ENCODE measurements at places on chromosomes 2 and 18. TPM values are rescaled to one million over a fixed set of nuclear protein-coding genes. Genes with fewer than 3 reads are reported as not detected.
A peak's percentile ranks its signal among the peaks of the same experiment; 100 is the strongest.

DNA sequence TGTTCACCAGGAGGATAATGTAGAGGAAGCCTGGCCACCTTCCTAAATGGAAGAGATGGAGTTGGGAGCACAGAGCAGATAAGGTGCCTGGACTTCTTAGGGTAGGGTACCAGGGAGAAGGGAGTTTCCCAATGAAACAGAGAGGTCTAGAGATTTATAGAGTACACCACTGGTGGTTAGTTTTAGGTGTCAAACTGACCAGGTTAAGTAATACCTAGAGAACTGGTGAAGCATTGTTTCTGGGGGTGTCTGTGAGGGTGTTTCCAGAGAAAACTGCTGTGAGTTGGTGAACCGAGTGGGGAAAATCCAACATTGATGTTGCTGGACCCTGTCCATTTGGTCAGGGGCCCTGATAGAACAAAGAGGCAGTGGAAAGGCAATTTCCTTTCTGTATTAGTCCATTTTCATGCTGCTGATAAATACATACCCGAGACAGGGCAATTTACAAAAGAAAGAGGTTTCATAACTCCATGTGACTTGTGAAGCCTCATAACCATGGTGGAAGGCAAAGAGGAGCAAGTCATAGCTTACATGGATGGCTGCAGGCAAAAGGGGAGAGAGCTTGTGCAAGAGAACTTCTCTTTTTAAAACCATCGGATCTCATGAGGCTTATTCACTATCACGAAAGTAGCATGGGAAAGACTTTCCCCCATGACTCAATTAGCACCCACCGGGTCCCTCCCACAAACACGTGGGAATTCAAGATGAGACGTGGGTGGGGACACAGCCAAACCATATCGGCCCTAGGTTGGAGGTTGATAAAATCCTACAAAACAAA, 260.8 kb downstream of the CBLN2 start:
- no peaks in the 10 kb centered on the region for H3K36me3 ChIP-seq
- DNase-seq = no peak
- no peak overlapping the region for H3K27ac ChIP-seq
- H3K27me3 ChIP-seq = no peaks in the 10 kb centered on the region
- H3K4me3 ChIP-seq = no peak overlapping the region
- H3K4me1 ChIP-seq = no peaks in the 10 kb centered on the region

DNA sequence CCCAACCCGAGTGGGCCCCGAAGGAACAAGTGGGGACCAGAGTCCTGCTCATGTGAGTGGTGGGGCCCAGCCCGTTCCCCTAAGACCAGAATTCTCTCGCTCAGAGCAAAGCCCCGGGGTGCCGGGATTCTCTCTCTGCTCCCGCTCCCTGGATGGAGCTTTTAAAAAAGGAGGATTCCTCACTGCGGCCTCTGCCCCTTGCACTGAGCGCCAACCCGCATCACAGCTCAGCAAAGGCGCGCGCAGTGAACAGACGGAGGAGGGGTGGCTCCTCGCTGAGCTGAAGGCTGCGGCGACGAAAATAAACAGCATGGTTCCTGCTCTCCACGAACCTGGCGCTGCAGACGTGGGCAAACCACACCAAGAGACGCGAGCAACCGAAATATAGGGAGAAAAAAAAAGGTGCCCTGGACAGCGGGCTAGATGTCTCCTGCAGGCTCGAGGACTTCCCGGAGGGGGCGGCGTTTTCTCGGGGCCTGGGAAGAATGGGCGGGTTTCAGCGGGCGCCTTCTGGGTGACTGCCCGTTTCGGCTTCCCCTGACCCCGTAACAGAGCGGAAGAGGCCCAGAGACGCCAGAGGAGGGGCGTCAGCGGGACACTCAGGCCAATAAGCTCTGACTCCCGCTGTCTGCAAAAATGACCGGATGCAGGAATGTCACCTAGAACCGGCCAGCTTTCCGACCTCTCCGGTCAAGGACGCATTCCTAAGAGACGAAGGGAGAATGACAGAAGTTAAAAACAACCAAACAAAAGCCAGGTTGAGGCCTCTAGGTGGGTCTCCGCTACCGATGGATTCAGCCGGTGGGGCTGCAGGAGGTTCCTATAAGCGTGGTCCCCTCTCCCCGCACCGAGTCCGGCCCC, 819 bp upstream of the KLF11 start:
- H3K27ac ChIP-seq = peak overlapping the region; percentile 96
- DNase-seq = peak; percentile 88
- no peaks in the 10 kb centered on the region for H3K27me3 ChIP-seq
- H3K4me1 ChIP-seq = peaks cover 69% of the 10 kb centered on the region
- H3K36me3 ChIP-seq = no peaks in the 10 kb centered on the region
- H3K4me3 ChIP-seq = no peak overlapping the region

DNA sequence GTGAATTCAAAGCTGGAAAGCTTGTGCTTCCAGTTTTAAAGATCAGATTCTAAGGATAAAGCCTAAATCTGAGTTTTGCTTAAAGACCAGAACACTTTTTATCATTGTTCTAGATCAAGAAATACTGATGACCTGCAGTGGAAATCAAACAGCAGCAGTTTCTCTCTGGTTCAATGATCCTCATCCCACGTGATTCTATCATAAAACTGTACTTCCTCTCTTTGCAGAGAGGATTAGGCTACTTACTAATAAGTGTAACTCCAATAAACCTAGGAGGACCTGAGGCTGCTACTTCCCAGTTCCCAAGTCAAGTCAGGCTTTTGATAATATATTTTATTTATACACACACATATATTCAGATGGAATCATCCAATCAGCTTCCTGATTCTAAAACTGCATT, 81.9 kb downstream of the TCF4 start:
- H3K27me3 ChIP-seq = no peaks in the 10 kb centered on the region
- no peaks in the 10 kb centered on the region for H3K4me1 ChIP-seq
- no peak overlapping the region for H3K4me3 ChIP-seq
- H3K36me3 ChIP-seq = no peaks in the 10 kb centered on the region
- DNase-seq = no peak

GRCh38 chr2:38030635-38031355, 45.2 kb downstream of the CYP1B1 start:
- no peaks in the 10 kb centered on the region for H3K4me1 ChIP-seq
- no peak for DNase-seq
- H3K27ac ChIP-seq = no peak overlapping the region
- H3K4me3 ChIP-seq = no peak overlapping the region
- no peaks in the 10 kb centered on the region for H3K36me3 ChIP-seq

DNA sequence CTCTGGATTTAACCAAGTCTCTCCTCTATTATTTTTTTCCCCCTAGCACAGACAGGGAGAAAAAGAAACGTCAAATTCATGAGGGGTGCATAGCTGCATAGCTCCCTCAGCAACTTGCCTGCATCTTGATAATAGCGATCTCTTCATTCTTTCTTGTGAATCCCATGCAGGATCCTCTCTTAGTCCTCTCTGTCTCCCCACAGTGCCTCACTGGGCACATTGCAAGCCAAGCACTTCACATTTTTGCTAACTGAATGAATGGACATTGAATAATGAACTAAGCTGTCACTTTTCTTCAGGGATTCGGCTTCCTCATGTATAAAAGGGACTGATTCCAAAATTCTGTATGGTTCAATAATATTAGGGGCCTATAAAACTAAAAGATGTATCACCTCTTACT, 2.9 kb upstream of the EPB41L3 start:
- H3K36me3 ChIP-seq = no peaks in the 10 kb centered on the region
- H3K27me3 ChIP-seq = no peaks in the 10 kb centered on the region
- DNase-seq = no peak
- H3K4me3 ChIP-seq = no peak overlapping the region
- peaks cover 14% of the 10 kb centered on the region for H3K4me1 ChIP-seq

GRCh38 chr2:23619941-23620340, 235.0 kb downstream of the KLHL29 start:
- no peak overlapping the region for H3K4me3 ChIP-seq
- H3K27ac ChIP-seq = no peak overlapping the region
- H3K36me3 ChIP-seq = no peaks in the 10 kb centered on the region
- DNase-seq = no peak

DNA sequence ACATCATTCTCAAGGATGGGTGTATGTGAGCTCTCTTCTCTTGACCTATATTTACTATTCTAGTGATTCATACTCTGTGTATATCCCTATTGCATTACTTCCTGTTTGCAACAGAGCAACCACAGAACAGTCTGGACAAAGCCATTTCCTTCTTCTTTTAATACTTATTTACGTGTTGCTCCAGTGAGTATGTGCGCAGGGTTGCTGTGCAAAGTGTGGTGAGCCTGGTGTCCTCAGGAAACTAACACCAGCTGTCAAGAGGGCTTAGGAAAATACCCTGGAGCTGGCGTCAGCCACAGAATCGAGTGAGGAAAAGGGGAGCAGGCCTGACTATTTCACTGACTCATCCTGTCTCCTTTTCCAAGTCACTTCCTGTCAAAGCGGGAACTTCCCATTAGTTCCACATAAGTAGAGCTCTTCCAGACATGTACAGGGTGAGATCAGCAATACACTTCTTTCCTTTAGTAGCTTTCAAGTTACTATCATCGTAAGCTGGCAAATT, 214.1 kb upstream of the COPS8 start:
- H3K4me3 ChIP-seq = no peak overlapping the region
- peaks cover 8% of the 10 kb centered on the region for H3K4me1 ChIP-seq
- H3K36me3 ChIP-seq = no peaks in the 10 kb centered on the region
- no peak for DNase-seq
- H3K27ac ChIP-seq = no peak overlapping the region

GRCh38 chr2:46518861-46519260, 39.5 kb downstream of the TMEM247 start:
- H3K27ac ChIP-seq = no peak overlapping the region
- H3K27me3 ChIP-seq = no peaks in the 10 kb centered on the region
- DNase-seq = no peak
- H3K4me3 ChIP-seq = no peak overlapping the region
- no peaks in the 10 kb centered on the region for H3K4me1 ChIP-seq

GRCh38 chr2:7437716-7438632, 520.8 kb downstream of the RNF144A start:
- H3K27me3 ChIP-seq = no peaks in the 10 kb centered on the region
- no peak overlapping the region for H3K27ac ChIP-seq
- H3K4me1 ChIP-seq = no peaks in the 10 kb centered on the region
- H3K36me3 ChIP-seq = no peaks in the 10 kb centered on the region
- DNase-seq = no peak

DNA sequence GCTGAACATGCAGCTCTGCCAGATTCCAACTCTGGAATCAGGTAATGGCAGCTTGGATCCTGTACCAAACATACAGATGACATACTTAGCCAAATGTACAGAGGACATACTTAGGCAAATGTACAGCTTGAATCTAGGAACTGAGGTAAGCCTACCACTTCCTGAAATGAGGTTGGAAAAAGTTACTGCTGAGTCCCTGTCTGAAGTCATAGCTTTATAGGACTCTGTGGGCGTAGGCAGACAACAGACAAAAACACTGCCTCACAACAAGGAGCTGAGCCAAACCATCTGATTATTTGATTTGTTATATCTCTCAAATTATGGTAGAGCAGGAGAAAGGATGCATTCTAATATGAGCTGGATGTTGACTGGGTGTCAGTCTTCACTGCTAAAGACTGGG, 290.2 kb upstream of the TCF4 start:
- no peaks in the 10 kb centered on the region for H3K36me3 ChIP-seq
- no peaks in the 10 kb centered on the region for H3K27me3 ChIP-seq
- DNase-seq = no peak
- H3K4me1 ChIP-seq = no peaks in the 10 kb centered on the region

- no peak for DNase-seq
- no peak overlapping the region for H3K27ac ChIP-seq
- H3K36me3 ChIP-seq = no peaks in the 10 kb centered on the region
- no peaks in the 10 kb centered on the region for H3K27me3 ChIP-seq
Observed at GRCh38 chr2:187102381-187102780, 253.4 kb upstream of the ZSWIM2 start.

DNA sequence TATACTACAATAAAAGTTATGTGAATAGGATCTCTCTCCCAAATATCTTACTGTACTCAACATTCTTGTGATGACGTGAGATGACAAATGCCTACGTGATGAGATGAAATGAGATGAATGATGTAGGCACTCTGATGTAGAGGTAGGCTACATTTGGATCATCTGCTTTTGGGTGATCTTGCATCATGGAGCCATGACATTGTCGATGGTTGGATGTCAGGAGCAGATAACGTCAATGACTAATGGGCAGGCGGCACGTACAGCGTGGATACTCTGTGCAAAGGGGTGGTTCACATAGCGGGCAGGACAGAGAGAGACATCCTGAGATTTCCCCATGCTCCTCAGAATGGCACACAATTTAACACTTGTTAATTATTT, 40.8 kb upstream of the PPP1R1C start:
- H3K27me3 ChIP-seq = no peaks in the 10 kb centered on the region
- H3K36me3 ChIP-seq = no peaks in the 10 kb centered on the region
- H3K4me3 ChIP-seq = no peak overlapping the region
- H3K4me1 ChIP-seq = peaks cover 12% of the 10 kb centered on the region
- DNase-seq = no peak

DNA sequence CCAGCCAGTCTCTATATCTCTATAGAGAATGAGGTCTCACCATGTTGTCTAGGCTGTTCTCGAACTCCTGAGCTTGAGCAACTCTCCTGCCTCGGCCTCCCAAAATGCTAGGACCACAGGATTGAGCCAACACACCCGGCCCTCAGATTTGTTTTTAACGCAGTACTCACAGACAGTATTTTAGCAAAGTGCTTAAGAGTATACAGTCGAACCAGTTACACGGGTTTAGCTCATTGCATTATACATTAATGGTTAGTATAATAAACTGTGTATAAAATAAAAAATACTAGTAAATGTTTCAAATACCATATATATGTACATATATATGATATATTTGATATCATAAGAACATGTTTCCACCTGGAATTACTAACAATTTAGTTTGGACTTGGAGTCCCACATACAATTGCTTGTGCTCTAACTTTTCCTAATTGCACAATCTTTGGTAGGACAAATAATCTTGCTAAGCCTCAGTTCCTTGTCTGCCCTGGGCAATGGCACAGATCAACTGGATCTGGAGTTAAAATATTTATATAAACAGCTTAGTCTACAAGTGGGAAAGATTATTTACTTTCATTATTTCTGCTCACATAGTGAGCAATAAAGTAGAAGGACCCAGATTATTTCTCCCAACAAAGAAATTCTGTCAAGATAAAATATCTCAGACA, 508.9 kb upstream of the LRATD1 start:
- no peaks in the 10 kb centered on the region for H3K36me3 ChIP-seq
- no peak overlapping the region for H3K27ac ChIP-seq
- no peaks in the 10 kb centered on the region for H3K4me1 ChIP-seq

Gene RIT2
- not detected for total RNA-seq

Gene SRD5A2
- total RNA-seq = 0.26 TPM

Gene SERPINB10
- not detected for total RNA-seq

Gene TMEM198
- 3.3 TPM for total RNA-seq

Gene PLGLB1
- 3.4 TPM for total RNA-seq
